ENCODE measurements at places on chromosomes 3 and 15. TPM values are rescaled to one million over a fixed set of nuclear protein-coding genes. Genes with fewer than 3 reads are reported as not detected.

PLA2G4E gene
- total RNA-seq, result not detected

- no peak for DNase-seq
These were observed 37.3 kb downstream of the BTD start for GRCh38 chr3:15638891-15639262.

- peak; percentile 22 for DNase-seq
These were observed 29.8 kb downstream of the PLA1A start for GRCh38 chr3:119627461-119627860.

VWA5B2 gene
- 0.76 TPM for total RNA-seq

DNA sequence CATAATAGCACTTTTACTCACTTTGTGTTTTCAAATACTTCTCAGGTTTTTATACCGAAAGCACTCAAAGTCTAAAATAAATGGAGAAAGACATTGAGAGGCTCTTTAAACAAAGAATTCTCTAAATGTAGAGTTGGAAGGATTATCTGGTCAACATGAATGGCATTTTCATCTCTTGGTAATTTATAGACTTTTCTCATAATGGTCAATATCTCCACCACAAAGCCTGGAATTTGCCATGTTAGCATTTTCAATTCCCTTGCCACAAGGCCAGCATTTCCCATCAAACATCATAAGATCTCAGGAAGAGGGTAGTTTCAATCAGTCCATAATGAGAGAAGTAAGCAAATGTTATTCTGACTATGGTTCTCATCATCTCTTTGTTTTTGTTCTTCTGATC, 293.0 kb downstream of the CADM2 start:
- DNase-seq, result no peak

- DNase-seq, result peak; percentile 99
These were observed at the start of gene TFRC for GRCh38 chr3:196081834-196082618. TSS of gene TFRC (minus strand) at chr3:196082090. CDS start at chr3:196077099, 4,991 bp downstream.

- DNase-seq, result no peak
These were observed 7.5 kb downstream of the ARHGAP31 start for GRCh38 chr3:119301662-119302061.

DNA sequence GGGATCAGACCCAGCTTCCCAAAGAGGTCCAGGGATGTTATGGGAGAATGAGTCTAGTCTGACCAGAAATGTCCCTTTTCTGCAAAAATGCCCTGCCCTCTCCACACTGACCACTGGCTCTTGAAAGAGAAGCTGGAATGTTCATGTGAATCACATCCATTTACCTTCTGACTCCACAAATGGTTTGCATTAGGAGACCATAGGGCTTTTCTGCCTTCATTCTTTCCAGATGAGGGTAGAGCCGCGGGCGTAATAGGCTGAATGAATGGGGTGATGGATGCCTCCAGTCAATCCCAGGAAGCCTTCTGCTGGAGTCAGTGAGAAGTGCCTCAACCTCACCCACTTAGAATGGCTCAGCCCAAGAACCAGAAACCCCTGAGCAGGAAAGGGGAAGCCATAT, 47.2 kb upstream of the IREB2 start:
- no peak for DNase-seq

DNA sequence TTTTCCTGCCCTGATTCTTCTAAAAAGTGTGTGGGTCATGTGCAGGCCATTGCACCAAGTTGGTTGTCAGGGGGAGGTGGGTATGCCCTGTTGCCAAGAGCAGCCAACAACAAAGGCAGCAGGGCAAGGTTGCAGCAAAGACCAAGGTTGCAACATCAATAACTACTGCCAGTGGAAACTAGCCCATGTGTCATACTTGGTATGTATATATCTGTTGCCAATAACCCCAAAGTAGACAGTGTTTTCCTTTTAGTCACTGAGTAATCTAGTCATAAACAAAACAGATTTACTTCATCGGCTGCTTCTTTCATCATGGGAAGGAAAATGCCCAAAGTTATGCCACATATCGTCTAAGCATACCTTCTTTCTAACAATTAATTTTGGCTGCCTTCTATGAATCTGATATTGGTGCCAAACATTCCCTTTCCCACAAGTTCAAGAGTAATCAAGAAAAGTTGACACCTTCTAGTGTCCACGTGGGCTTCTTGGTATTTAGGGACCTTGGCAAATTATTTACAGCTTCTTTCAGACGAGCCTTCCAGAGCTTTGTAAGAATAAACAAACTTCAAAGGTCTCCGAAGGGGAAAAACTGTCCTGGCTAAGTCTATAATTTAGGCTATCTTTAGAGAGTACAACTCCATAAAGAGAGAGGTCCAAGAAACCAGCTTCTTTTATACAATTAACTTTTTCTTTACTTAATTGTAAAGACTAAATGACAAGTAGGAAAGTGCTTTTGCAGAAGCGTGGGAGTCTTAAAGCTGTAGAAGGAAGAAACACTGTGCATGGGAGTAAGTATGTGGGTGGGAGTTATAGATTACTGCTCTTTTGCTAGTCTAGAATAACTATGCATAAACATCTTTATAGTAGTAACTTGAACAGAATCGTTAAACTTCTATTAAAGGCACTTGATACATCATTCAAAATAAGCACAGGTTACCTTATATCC, 10.0 kb upstream of the MBNL1 start:
- DNase-seq, result no peak

All from activated B cell treated with CpG ODN at 0.5 μM for 24 hours (primary cell).